ENCODE measurements at places on chromosomes 13 and 19. TPM values are rescaled to one million over a fixed set of nuclear protein-coding genes. Genes with fewer than 3 reads are reported as not detected.

The ZNF283 gene
- 10.3 TPM for total RNA-seq

The CDK8 gene
- total RNA-seq: 8.6 TPM

The ZNF98 gene
- 7.8 TPM for total RNA-seq

The DCT gene
- total RNA-seq: not detected

The CRX gene
- total RNA-seq: not detected

The SHISA7 gene
- 0.03 TPM for total RNA-seq

The SHANK1 gene
- total RNA-seq: 0.77 TPM

The FARP1 gene
- total RNA-seq: 32.1 TPM

The EDDM13 gene
- not detected for total RNA-seq

The CYP2S1 gene
- total RNA-seq: 0.75 TPM

The BEST2 gene
- not detected for total RNA-seq

The ZNF112 gene
- 4.1 TPM for total RNA-seq

The ZNF549 gene
- total RNA-seq: 2.3 TPM

The F10 gene
- not detected for total RNA-seq

The ZNF441 gene
- 6.3 TPM for total RNA-seq

The TECR gene
- total RNA-seq: 114 TPM

The SERTAD1 gene
- total RNA-seq: 25.6 TPM
